ENCODE measurements at places on chromosomes 2 and 18.

GRCh38 chr2:75556679-75557366 lies 3.9 kb downstream of the EVA1A start:
- no peak for DNase-seq

DNA sequence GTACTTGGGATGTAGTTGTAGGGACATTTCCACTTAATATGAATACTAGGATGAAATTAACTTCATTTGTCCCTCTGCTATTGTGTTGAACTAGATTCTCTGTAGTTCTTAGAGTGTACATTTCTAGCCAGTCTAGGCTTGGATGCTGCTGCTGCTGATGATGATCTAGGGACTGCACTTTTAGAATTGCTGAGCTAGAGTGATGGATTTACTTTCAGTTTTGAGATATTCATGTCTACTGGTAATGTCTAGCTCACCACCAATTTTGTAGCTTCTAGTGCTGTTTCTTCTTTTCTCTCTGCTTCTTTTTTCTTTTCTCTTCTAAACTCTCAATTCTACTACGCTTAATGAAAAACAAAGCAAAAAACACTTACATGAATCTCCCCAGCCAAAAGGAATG lies 49.4 kb downstream of the MRPS9 start:
- DNase-seq, result no peak

DNA sequence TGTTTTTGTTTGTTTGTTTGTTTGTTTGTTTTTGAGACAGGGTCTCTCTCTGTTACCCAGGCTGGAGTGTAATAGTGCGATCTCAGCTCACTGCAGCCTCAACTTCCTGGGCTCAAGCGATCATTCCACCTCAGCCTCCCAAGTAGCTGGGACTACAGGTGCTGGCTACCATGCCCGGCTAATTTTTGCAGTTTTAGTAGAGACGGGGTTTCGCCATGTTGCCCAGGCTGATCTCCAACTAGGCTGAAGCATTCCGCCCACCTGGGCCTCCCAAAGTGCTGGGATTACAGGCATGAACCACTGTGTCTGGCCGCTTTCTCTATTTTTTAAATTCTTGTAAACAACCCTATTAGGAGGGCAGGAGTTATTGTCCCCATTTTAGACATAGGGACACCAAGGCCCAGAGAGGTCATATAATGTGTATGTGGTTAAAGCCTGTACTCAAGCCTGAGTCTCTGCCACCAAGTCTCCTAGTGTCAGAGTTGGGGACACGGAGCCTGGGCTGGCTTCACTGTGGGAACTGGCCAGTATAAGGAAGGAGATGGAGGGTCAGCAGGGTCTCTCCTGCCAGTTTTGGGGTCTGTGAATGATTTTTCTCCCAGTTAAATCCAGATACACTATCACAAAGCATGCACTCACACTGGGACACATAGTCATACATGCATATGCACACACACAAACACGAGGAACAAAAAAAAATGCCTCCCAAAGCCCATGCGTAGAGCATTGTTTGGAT lies 27.5 kb upstream of the MCFD2 start:
- DNase-seq, result no peak

- DNase-seq, result no peak
Observed at GRCh38 chr2:10934979-10935350, 23.2 kb downstream of the KCNF1 start.
